Stimulated activated CD4-positive, alpha-beta T cell treated with anti-CD3 and anti-CD28 coated beads, Interleukin-1b, Interleukin-23, amount 100 ng/mL, for 48 hours (primary cell): ENCODE measurements at places on chromosomes 12 and 14.
A peak's percentile ranks its signal among the peaks of the same experiment; 100 is the strongest.

DNA sequence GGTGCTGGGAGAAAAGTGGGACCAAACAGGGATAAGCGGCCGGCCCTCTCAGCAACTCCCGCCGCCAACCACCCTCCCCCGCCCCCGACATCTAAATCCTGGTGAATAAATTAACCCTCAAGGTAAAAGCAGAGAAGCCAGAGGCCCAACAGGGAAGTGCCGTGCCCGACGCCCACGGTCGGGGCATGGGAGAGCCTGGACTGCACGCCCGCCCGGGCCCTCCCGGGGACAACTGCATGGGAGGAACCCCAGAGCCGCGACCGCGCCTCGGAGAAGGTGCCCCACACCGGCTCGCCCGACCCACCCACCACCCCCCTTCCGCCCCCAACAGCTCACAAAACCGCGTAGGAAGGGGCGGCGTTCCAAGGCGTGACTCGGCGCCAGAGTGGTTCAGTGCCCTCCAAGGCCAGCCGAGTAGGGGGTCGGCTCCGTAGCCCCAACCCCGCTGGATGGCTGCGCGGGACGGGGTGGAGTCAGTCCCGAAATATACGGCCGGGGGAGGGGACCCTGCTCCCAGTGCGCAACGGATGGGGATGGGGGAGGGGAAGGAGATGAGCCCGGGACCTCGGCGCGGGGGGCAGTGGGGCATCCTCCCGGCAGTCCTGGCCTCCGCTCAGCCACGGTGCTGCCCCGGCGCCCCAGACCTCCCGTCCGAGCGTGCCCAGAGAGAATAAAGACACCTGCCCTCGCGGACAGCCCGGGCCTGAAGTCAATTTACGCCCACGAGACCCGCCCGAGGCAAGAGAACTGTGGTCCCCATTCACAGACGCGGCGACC lies 732 bp downstream of the SLC25A29 start:
- no peak for DNase-seq

DNA sequence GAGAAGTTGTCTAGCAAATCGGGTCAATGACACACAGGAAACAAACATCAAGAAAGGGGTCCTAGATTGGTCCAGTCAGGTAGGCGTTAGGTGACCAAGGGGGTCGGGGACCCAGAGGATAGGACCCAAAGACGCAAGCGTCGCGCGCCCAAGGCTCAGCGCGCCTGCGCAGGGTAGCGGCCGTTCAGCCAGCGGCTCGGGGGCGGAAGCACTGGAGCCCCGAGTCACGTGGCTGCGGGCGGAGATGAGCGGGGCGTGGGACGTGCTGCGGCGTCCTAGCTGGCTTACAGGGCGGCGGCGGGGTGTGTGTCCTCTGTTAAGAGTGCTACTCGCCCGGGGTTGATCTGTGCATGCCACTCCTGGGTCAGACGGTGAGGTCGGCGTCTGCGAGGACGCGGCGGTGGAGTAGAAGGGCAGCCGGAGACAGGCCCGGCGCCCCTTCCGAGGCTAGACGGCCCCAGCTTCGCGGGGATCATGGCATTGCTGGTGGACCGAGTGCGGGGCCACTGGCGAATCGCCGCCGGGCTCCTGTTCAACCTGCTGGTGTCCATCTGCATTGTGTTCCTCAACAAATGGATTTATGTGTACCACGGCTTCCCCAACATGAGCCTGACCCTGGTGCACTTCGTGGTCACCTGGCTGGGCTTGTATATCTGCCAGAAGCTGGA lies at the start of gene SLC35E3:
Gene SLC35E3 (plus strand): TSS at position 273 of the 668 bp plus-strand sequence. CDS start 202 bp downstream, at position 475.
- peak; percentile 93 for DNase-seq

- DNase-seq: no peak
Observed at GRCh38 chr14:52850451-52850909, 59.1 kb upstream of the GNPNAT1 start.

GRCh38 chr12:116759783-116760621 lies 21.9 kb downstream of the RNFT2 start:
- DNase-seq: peak; percentile 36

- no peak for DNase-seq
Observed at GRCh38 chr12:14315501-14315900, 50.0 kb upstream of the ATF7IP start.

DNA sequence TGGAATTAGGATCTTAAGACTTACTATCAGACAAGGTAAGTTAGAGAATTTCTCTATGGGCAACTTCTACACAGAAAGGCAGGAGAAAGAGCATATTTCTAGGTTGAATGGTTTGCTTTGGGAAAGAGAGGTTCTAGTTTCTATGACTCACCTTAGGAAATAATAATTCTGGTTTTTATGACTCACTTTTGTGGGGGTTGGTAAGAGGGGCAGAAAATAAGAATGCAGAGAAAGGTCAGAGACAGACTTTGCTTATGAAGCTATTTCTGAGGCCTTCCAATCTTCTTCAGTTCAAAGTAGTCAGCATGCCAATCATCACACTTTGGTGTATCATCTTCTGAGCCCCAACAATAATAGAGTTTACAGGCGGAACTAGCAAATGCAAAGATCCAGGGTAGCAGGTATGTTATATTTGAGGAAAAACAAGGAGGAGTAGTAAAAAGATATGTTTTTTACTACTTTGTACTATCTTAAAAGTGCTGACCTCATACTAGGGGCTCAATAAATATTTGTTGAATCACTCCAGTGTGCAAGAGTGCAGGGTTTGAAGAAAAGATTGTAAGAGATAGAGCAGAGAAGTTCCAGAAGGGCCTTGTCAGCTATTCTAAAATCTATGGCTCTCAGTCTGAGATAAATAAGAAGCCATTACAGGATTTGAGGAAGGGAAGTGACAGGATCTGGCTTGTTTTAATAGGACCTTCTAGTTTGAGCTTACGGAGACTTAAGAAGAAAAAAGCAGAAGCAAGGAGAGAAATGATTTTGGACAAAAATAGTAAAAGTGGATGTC lies 56.7 kb upstream of the LRFN5 start:
- DNase-seq: no peak

GRCh38 chr14:101022121-101022520 lies 118.6 kb upstream of the RTL1 start:
- DNase-seq: no peak

DNA sequence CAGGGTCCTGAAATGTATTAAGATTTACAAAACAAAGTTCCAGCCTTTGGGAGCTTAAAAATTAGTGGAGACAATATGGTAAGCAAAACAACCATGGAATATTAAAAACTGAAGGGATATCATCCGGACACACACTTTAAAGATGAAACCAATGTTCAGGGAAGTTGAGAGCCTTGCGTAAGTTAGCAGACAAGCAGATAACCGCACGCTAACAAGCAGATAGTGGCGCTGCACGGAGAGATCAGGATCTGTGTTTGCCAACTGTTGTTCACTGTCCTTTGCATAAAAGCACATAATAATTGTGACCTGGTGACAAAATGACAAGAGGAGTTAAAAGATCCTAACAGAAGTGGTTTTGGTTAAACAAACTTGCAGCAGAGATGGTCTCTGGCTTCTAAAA lies 14.3 kb upstream of the TMEM229B start:
- DNase-seq: no peak

GRCh38 chr12:49043856-49044258 lies 16.7 kb downstream of the KMT2D start:
- peak; percentile 78 for DNase-seq

GRCh38 chr12:2785017-2785416 lies 9.8 kb upstream of the FKBP4 start:
- no peak for DNase-seq

GRCh38 chr14:69152902-69153151 lies at the start of gene DCAF5:
DCAF5 (minus strand) TSS chr14:69153119; CDS start chr14:69152978, 141 bp downstream.
- peak; percentile 93 for DNase-seq

- no peak for DNase-seq
Observed at GRCh38 chr12:102992297-102992696, 34.8 kb downstream of the ASCL1 start.

GRCh38 chr14:65096323-65097089 lies 5.8 kb downstream of the MAX start:
- DNase-seq: no peak

DNA sequence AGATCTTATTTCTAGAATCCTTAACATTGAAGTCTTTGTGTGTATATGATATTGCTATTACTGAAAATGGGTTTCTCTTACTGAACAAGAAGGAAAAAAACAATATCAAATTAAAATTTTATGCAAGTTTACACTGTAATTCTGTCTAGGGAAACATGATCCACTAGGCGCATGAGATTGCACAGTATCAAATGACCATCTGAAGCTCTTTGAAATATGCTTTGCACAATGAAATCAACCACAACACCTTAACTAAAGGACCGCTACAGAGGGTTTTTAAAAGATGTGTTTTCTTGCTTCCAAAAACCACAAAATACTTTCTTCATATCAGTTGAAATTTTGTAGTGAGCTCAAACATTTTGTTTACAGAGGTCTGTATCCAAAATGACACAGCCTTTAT lies 15.1 kb upstream of the KERA start:
- no peak for DNase-seq

DNA sequence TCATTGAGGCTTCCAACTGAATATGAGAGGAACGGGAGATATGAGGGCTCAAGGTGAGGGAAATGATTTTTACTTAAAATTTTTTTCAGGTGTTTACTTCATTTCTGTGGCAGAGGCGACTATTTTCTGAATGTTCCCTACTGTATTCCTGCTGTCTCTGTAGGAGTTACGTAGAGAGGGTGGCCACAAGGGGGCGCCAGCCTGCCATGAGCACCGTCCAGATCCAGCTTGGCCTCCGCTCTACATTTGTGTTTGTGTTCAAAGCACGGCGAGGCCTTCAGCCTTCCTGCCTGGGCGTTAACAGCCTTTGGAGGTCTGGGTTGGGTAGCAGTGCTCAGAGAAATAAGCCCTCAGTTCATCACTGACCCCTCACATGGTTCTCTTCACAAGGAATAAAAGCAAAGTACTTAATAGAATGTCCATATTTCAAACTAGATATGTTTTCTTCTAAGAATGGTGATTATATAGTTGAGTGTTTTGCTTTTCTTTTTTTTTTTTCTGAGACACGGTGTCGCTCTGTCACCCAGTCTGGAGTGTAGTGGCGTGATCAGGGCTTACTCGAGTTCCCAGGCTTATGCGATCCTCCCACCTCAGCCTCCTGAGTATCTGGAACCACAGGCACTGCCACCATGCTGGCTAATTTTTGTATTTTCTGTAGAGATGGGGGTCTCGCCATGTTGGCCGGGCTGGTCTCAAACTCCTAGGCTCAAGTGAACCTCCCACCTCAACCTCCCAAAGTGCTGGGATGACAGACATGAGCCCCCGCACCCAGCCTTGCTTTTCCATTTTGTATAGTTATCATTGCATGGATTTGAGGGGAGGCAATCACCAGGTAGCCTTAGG lies 22.3 kb downstream of the CKB start:
- DNase-seq: peak; percentile 77

DNA sequence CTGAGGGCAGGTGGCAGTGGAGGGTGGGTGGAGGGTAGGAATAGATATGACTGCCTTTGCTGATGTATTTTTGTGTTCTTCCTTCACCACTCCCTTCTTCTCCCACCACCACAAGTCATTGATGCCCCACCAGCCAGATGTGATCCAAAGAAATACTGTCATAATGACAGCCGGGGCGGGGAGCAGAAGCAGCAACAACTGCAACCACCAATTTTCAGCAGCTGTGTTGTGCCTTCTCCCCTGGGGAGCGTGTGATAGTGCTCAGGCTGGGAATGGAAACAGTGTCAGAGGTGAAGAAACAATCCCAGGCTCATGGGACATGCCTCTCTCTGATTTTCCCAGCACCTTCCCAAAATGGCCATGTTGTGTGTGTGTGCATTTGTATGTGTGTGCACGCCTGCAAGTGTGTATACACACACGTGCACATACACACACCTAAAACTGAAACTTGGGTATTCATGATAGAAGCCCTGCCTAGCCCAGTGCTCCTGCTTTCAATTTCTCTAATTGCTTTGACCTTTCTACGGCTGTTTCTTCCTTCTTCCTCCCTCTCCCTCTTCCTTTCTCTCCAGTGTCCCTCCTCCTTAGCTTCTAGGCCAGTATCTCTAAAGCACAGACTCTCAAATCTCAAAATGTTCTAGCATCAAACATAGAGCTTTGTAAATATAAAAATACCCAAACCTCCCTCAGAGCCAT lies 299.2 kb upstream of the FKBP4 start:
- DNase-seq: no peak

DNA sequence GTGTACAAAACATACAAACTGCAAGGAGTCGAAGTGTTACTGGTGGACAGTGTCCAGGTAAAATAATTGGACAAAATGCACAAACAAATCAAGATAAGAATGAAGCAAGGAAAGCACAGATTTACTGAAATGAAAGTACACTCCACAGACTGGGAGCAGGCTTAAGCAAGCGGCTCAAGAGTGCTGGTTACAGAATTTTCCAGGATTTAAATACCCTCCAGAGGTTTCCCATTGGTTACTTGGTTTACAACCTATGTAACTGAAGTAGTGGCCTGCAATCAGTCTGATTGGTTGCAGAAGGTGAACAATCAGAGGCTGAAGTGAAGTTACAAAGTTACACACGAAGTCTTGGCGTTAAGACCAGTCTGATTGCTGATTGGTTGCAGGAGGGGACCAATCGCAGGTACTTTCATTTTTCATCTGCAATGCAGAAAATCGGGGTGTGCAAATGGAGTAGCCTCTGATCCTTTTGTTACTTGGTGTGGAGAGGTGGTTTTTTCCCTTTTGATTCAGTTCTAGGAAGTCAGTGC lies 11.6 kb upstream of the SCN8A start:
- DNase-seq: no peak

- no peak for DNase-seq
Observed at GRCh38 chr14:85528897-85529631, 880 bp upstream of the FLRT2 start.

GRCh38 chr12:75488553-75488952 lies 8.0 kb downstream of the GLIPR1 start:
- no peak for DNase-seq

- DNase-seq: no peak
Observed at GRCh38 chr14:90574188-90575131, 177.6 kb downstream of the CALM1 start.

GRCh38 chr12:132040906-132041606 lies 91.3 kb downstream of the EP400 start:
- no peak for DNase-seq

- no peak for DNase-seq
Observed at GRCh38 chr14:80055226-80055625, 156.1 kb downstream of the DIO2 start.

DNA sequence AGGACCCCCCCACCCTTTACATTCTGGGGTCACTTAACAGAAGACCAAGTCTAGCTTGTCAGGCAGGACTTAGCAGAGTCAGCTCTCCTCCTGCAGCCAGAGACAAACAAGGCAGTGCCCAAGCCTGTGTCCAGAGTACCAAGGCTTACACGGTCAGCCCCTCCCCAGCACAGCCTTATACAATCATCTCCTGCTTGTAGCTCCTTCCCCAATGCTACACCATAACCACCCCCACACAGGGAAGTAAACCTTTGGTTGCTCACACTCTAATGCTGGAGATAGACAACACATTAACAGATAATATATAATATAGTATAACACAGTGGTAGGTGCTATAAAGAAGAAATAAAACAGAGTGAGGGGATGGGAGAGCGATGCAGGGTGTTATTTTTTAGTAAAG lies 175.4 kb upstream of the PWP1 start:
- DNase-seq: no peak
